ENCODE measurements at places on chromosomes 4 and X.

GRCh38 chr4:110119337-110119736 lies 79.1 kb downstream of the ELOVL6 start:
- H3K4me3 ChIP-seq = no peak overlapping the region
- no peak overlapping the region for H3K27ac ChIP-seq

DNA sequence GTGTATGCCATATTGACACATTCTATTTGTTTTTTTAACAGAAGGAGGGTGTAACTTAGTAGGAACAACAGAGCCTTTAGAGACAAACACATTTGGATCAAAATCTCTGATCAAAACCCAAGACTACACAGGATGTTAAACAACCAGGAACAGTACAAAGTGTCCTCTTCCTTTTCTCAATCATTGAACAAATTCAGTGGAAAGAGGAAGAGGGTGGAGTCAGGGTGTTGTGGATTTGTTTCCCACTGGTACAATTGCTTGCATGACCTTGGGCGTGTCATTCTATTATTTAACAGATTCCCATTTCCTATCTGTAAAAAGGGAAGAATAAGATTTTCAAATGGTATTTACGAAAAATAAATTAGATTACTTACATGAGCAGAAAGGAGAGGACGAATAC lies 1162.8 kb upstream of the PRKX start:
- no peaks in the 10 kb centered on the region for H3K27me3 ChIP-seq
- DNase-seq = no peak
- H3K36me3 ChIP-seq = no peaks in the 10 kb centered on the region
- no peak overlapping the region for H3K4me3 ChIP-seq
- H3K4me1 ChIP-seq = no peaks in the 10 kb centered on the region

DNA sequence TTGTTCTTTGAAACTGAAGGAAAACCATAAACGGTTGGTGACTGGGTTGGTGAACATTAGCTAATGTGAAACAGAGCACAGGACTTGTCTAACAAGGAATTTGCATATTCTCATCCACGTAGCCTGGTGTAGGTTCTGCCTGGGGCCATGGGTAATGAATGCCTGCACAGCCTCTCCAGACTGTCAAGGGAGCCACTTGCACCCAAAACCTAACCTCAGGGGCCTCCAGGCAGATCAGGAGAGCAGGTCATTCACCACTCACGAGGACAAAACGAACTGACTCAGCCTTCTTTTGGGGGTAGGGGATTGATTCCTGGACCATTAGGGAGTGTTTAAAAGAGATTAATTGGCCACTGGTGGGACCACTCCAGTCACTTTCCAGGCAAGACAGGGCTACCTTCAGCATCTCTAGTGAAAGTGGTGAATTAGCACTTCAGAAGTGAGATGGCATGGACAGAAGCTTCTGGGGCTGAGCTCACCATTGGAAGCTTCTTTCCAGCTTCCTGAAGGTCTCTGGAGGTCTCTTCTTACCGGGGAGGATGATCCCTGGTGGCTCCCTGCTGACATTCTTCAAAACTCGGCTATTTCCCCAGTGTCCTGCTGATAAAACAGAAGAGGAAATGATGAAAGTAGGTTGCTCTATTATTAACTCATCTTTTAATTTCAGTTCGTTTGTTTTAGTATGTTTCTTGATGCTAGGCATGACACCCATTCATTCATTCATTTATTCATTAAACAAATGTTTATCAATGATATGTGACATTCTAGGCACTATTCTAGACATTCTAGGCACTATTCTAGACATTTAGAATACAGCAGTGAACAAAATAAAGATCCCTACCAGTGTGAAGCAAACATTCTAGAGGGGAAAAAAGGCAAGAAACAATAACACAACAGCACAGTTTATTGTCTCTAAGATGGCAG lies 104.5 kb upstream of the LNX1 start:
- H3K4me3 ChIP-seq = no peak overlapping the region
- DNase-seq = no peak
- H3K27me3 ChIP-seq = no peaks in the 10 kb centered on the region
- H3K4me1 ChIP-seq = no peaks in the 10 kb centered on the region
- no peak overlapping the region for H3K27ac ChIP-seq
- no peaks in the 10 kb centered on the region for H3K36me3 ChIP-seq

DNA sequence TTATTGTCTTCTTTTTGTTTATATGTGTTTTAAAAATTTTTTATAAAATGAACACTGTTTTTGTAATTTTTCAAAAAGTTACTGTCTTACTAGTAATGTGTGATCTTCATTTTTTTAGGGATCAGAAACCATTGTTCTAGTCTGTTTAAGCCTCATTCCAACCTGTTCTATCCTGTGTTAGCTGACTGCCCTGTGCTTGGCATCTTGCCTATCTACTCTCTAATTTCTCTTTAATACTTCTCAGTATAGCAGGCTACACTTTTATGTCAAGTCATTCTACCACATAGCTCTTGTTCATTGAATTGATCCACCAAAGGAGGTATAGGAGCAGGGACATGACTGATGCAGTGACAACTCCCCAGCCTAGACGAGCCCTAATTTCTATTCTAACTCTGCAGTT lies 70.2 kb upstream of the PLS3 start:
- H3K27me3 ChIP-seq = no peaks in the 10 kb centered on the region
- no peaks in the 10 kb centered on the region for H3K36me3 ChIP-seq
- no peaks in the 10 kb centered on the region for H3K4me1 ChIP-seq
- no peak overlapping the region for H3K4me3 ChIP-seq
- H3K27ac ChIP-seq = no peak overlapping the region

DNA sequence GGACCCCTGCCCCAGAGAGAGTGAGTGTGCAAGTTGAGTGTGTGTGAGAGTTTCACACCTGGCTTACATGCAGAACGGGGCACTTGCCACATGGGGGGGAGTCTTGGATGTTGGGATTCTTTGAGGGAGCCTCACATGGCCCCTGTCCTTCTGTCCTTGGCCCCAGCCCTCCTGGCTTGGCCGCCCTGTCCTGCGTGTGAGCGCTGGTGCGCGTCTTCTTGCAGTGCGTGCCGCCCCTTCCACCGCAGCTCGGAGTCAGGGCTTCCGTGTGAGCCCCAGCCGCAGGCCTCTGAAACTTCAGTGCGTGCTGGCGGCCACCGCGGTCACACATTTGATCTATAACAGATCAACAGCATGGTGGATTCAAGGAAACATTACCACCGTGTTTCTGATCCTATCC lies 30.1 kb upstream of the HGFAC start:
- no peaks in the 10 kb centered on the region for H3K27me3 ChIP-seq
- H3K4me3 ChIP-seq = no peak overlapping the region
- no peak overlapping the region for H3K27ac ChIP-seq
- no peak for DNase-seq
- peaks cover 28% of the 10 kb centered on the region for H3K4me1 ChIP-seq

- no peaks in the 10 kb centered on the region for H3K4me1 ChIP-seq
- peaks cover 44% of the 10 kb centered on the region for H3K27me3 ChIP-seq
- H3K27ac ChIP-seq = no peak overlapping the region
- no peaks in the 10 kb centered on the region for H3K36me3 ChIP-seq
- no peak overlapping the region for H3K4me3 ChIP-seq
- no peak for DNase-seq
Measured at GRCh38 chr4:8085491-8086117, 73.0 kb downstream of the ABLIM2 start.

DNA sequence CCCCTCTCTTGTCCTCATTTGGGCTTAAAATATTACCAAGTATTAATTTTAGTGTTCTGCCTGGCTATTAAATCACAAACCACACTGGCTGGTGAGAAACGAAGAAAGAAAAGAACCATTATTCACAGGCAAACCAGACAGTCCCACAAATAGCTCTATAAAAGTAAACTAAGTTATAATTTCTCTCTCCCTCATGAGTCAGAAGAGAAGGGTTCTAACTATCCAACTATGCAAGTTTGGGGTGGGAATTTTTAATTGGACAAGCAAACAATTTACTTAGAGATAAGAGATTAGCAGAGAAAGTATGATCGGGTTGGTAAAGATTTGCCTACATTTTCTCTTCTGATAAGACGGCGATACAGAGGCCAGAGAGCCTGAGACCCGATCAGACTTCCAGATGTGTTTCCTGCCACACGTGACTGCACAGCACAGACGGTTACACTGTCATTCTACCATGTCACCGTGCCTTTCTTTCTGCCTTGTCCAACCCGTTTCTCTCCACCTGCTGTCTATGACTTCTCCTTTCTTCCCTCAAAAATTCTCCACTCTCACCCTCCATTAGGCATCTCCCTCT lies 52.3 kb downstream of the MEPE start:
- H3K36me3 ChIP-seq = no peaks in the 10 kb centered on the region
- H3K4me1 ChIP-seq = no peaks in the 10 kb centered on the region
- H3K27me3 ChIP-seq = peaks cover 6% of the 10 kb centered on the region
- H3K4me3 ChIP-seq = no peak overlapping the region

- peaks cover 48% of the 10 kb centered on the region for H3K4me1 ChIP-seq
- H3K27ac ChIP-seq = no peak overlapping the region
- peaks cover 25% of the 10 kb centered on the region for H3K36me3 ChIP-seq
- DNase-seq = no peak
- H3K4me3 ChIP-seq = peak overlapping the region; percentile 49
Measured at GRCh38 chr4:680551-680927, 6.2 kb downstream of the MYL5 start.

DNA sequence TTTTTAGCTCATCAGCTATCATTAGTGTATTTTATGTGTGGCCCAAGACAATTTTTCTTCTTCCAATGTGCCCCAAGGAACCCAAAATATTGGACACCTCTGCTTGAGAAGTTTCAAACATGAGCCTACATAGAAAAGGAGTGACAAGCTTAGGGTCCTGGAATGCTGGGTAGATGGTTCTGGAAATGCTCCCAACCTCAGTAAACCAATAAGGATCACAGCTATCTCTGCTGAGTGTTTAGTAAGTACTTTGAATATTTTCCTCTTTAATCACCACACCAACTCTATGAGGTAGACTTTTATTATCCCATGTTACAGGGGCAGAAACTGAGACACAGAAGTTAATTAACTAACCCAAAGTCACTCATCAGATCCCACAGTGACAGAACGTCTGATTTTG lies 164.9 kb upstream of the KLF3 start:
- H3K4me3 ChIP-seq = no peak overlapping the region
- no peak overlapping the region for H3K27ac ChIP-seq
- no peaks in the 10 kb centered on the region for H3K27me3 ChIP-seq
- H3K4me1 ChIP-seq = no peaks in the 10 kb centered on the region
- no peaks in the 10 kb centered on the region for H3K36me3 ChIP-seq

DNA sequence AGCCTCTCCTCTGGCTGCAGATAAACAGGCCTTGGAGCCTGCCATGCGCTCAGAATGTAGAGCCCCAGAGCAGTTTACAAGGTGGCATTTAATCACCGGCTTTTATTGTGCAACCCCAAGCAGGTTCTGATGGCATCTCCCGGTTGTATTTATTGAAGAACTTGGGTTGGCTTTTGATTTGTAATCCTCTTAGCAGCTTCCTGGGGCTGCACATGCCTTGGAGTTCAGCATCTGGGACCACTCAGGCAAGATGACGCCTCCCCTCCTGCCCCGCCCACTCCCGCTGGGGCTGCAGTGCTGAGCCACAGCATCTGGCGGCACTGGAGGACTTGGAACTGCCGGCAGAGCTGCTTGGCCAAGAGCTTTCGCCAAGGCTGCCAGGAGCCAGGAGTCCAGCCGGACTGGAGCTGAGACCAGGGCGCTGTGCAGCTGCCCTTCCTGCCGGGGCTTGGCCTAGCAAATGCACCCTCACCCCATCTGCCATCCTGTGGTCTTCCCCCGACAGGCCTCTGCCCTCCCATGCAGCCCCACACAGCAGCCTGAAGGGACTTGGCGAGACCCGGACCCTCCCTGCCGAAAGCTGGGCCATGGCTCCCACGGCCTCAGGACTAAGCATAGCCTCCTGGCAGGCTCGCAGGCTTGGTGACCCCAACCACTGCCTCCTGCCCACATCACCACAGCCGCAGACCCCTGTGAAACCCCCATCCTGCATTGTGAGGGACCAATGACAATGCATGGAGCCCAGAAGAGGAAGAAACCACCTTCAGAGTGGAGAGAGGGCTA lies 5.4 kb downstream of the HTRA3 start:
- H3K4me1 ChIP-seq = peaks cover 45% of the 10 kb centered on the region
- no peaks in the 10 kb centered on the region for H3K36me3 ChIP-seq
- DNase-seq = peak; percentile 95
- no peak overlapping the region for H3K27ac ChIP-seq
- H3K4me3 ChIP-seq = no peak overlapping the region

DNA sequence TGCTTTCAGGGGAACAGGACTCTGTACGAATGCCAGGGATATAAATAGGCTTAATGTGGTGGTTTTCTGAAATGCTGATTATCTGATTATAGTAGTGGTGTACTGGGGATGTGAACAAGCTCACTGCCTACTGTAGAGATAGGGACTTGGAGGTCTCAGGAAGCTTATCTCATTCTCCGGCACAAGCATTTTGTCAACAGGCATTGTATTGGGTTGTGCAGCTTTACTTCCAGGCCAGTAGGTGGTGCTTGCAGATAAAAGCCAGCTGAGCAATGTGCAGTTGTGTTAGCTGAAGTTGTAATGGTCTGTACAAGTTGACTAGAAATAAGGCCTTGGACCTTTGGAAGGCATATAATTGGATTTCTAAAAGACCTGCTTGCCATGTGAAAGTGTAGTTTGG lies 49.5 kb upstream of the TMLHE start:
- no peaks in the 10 kb centered on the region for H3K36me3 ChIP-seq
- no peaks in the 10 kb centered on the region for H3K27me3 ChIP-seq
- H3K27ac ChIP-seq = no peak overlapping the region
- DNase-seq = peak; percentile 0
- H3K4me3 ChIP-seq = no peak overlapping the region
- no peaks in the 10 kb centered on the region for H3K4me1 ChIP-seq

GRCh38 chr4:31530555-31530954 lies 810.4 kb downstream of the PCDH7 start:
- no peak overlapping the region for H3K27ac ChIP-seq
- no peaks in the 10 kb centered on the region for H3K36me3 ChIP-seq
- H3K4me3 ChIP-seq = no peak overlapping the region
- no peaks in the 10 kb centered on the region for H3K27me3 ChIP-seq
- no peaks in the 10 kb centered on the region for H3K4me1 ChIP-seq

GRCh38 chr4:113645771-113646441 lies 115.6 kb downstream of the CAMK2D start:
- H3K4me1 ChIP-seq = peaks cover 4% of the 10 kb centered on the region
- no peak overlapping the region for H3K4me3 ChIP-seq
- H3K27ac ChIP-seq = peak overlapping the region; percentile 54
- peaks cover 49% of the 10 kb centered on the region for H3K36me3 ChIP-seq
- no peaks in the 10 kb centered on the region for H3K27me3 ChIP-seq

DNA sequence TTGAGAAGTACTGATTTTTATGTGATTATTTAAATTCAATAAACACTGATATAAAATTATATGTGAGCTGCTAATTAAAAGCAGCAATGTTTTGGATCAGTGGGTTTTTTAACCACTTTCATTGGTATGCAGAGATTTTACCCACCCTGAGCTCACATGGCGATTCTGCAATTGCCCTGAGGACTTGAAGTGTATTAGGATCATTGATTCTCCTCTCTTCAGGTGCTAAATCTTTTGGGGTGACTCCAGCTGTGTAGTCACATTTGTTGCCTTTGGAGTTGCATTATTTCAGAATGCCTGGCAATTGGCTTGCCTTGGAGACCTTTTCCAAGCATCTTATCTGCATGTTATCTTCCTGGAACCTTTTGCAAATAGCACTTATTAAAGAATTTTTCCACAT lies 51.3 kb downstream of the UGT8 start:
- H3K4me3 ChIP-seq = no peak overlapping the region
- H3K4me1 ChIP-seq = no peaks in the 10 kb centered on the region
- H3K27me3 ChIP-seq = no peaks in the 10 kb centered on the region
